ENCODE measurements at places on chromosomes 7 and 10.

GRCh38 chr7:140478246-140479061 is 851 bp downstream of the MKRN1 start:
- H3K36me3 ChIP-seq = peaks cover 5% of the 10 kb centered on the region
- peaks cover 17% of the 10 kb centered on the region for H3K4me1 ChIP-seq
- no peaks in the 10 kb centered on the region for H3K27me3 ChIP-seq
- DNase-seq = peak; percentile 70

DNA sequence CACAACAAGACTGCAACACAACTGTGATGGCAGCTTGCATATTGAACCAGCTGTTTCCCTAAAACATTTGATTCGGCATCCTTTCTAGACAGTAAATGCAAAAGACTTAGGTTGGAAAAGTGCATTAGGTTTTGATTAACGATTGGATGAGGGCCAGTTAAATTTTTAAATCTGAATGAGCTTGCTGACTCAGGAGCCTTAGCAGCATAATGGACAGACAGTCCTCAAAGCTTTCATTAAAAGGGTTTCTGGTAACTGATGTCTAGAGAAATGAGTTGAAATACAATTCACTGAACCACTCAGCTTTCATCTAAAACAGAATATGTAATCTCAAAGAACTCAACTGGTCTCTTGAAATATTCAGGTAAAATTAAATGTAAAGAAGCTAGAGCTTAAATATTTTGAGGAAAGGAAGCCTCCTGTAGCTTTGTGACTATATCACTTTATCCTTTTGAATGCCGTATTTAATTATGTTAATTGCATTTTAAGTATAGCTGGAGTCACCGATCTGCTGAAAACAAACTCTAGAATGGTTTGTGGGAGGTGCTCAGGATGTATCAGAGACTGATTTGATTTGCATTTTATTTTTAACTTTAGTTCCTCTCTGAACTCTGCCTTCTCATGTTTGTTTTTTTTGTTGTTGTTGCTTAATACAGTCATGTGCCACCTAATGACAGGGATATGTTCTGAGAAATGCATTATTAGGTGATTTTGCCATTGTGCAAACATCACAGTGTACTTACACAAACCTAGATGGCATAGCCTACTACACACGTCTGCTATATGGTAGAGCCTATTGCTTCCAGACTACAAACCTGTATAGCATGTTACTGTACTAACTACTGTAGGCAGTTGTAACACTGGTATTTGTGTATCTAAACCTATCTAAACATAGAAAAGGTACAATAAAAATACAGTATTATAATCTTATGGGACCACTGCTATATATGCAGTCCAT is 29.2 kb upstream of the ATRNL1 start:
- no peak overlapping the region for H3K27ac ChIP-seq
- no peaks in the 10 kb centered on the region for H3K36me3 ChIP-seq
- H3K4me1 ChIP-seq = no peaks in the 10 kb centered on the region
- no peak overlapping the region for H3K4me3 ChIP-seq
- H3K27me3 ChIP-seq = peaks cover 10% of the 10 kb centered on the region
- DNase-seq = no peak

DNA sequence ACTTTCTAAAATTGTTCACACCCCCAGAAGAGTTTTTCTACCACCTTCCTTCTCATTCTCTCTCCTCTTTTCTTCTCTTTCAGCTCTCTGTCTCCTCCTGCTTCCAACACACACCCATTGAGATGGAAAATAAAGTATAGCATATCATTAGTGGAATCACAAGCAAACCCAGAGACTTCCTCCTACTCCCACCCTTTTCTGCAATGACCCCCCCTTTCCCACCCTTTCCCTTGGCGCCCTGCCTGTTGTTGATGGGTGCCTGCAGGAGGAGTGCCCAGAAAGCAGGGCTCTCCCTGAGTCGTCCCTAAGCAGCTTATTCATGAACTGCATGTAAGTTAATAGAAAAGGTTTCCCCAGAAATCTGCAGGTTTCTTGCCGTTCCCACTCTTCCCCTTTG is 300.0 kb downstream of the PLXNA4 start:
- DNase-seq = no peak
- H3K36me3 ChIP-seq = no peaks in the 10 kb centered on the region
- no peaks in the 10 kb centered on the region for H3K4me1 ChIP-seq

DNA sequence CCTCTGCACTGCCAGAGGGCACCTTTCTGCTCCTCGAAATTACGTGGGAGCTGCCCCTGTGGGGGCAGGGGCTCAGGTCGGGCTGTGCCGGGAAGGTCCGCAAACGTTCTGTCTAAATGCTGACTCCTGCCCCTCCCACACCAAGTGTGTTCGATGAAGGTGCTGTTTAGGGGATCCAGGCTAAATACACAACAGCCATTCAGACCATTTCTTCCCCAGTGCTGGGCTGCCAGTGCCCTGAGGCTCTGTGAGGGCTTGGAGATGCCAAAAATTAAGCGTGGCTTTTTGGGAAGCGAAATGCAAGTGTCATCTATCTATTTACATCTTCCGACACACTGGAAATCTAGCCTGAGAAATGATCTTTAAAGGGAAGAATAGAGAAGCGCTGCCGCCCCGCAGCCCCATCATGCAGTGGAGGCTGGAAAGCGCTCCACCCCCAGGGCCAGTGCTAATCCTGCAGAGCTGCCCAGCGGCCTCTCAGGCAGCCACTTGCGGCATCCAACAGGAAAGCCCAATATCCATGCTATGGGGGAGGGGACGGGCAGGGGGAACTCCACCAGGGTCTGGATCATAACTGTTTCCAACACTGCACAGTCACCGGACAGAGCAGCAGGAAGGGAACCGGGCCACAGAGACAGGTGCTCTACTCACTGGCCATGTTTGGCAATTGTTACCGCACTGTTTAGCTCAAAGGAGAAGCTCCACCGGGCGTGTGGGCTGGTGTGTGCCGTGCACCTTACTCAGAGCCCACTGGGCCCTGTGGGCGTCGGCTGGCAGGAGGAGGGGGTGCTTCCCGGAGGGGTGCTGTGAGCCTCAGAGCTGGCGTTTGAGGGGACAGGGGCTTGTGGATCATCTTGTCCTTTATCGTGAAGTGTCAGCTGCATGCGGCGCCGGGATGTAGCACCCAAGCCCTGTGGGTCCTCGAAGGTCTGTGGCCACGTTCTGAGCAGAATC is 205.5 kb downstream of the DNAJB6 start:
- no peak for DNase-seq
- no peak overlapping the region for H3K4me3 ChIP-seq
- H3K27ac ChIP-seq = no peak overlapping the region

DNA sequence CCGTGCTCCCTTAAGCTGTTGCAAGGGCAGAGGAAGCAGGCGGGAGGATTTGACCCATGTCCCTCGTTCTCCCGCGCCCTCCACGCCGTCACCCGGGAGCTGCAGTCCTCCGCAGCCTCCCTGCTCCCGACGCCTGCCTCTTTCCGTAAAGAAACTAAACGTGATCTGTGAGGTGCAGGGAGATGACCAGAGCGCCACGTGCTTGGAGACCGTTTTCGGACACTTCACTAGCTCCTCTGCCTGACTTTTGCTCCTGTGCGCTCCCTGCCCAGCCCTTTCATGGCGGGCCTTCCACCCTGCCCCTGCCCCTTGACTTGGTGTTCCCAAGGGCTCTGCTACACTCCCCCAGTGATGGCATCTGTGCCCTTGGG is 171.2 kb downstream of the LSM5 start:
- H3K27me3 ChIP-seq = peaks cover 32% of the 10 kb centered on the region
- DNase-seq = no peak
- no peaks in the 10 kb centered on the region for H3K4me1 ChIP-seq

DNA sequence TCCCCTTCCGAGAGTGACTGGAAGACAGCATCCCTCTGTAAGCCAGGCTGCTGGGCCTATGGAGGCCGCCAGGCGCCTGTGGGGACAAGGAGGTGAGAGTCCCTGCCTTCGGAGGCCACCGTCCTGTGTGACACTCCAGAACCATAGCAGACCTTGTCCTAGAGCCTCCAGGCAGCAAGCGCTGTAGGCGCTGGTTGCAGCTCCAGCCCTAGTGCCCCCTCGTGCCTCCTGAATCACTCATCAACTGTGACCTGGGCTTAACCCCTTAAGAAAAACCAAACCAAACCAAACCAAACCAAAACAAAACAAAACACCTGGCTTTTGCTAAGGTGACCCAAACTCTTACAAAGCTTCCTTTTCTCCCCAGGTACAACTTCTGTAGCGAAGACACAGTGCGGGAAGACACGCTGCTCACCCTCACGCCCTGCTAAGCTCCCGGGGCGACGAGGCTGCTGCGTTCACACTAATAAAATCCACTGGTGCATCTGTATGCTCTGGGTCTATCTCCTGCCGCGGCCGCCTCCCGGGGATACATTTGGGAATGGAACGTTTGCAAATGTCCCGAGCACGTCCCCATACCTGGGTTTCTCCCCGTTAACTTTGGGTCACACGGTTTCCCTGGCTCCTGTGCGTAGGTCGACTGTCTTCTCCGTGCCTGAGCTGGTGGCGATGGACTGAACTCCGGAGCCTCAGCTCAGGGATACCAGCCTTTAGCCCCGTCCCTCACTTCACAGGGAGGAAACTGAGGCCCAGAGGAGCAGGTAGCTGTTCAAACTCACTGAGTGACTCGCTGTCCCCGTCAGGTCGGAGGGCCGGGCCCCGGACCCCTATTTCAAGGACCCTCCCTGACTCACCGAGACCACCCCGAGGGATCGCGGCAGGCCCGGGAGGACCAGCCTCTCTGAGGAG is 11.8 kb upstream of the PNLIPRP2 start:
- no peak overlapping the region for H3K4me3 ChIP-seq
- H3K27ac ChIP-seq = no peak overlapping the region
- DNase-seq = no peak
- H3K36me3 ChIP-seq = no peaks in the 10 kb centered on the region
- H3K27me3 ChIP-seq = peaks cover 10% of the 10 kb centered on the region

GRCh38 chr7:32069116-32069650 is 1.0 kb downstream of the PDE1C start:
- H3K4me3 ChIP-seq = no peak overlapping the region
- H3K36me3 ChIP-seq = no peaks in the 10 kb centered on the region
- H3K4me1 ChIP-seq = no peaks in the 10 kb centered on the region

DNA sequence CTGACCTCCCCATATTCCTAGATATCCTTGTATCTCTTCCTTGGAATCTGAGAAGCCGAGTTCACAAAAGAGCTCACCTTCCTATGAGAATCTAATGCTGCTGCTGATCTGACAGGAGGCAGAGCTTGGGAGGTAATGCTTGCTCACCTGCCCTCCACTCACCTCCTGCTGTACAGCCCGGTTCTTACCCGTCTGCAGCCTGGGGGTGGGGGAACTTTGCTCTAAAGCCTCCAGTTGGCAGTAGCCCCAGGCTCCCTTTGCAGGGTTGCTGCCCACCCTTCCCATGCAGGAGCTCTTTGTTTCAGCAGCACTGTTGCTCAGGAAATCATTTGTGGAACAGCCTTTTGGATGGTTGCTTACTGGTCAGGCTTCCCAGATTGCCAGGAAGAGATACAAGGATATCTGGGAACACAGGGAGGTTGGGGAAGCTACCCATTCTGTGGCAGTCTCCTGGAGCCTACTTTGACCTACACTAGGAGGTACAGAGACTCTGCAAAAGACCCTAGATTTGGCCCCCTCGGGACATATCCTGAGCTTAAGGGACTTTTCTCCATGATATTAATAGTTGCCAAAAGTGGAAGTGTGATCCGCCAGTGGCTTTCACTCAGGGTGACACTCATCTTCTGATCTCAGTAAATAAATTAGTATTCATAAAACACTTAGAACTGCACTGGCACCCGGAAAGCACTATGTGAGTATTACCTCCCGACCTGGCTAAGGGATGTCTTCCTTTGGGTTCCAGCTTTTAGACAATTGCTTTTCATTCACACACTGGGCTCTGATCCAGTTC is 363.7 kb upstream of the PODXL start:
- H3K27ac ChIP-seq = no peak overlapping the region
- H3K4me1 ChIP-seq = no peaks in the 10 kb centered on the region
- no peak for DNase-seq
- H3K36me3 ChIP-seq = no peaks in the 10 kb centered on the region

GRCh38 chr10:53548664-53549063 is 776.1 kb upstream of the MBL2 start:
- no peaks in the 10 kb centered on the region for H3K27me3 ChIP-seq
- H3K4me1 ChIP-seq = no peaks in the 10 kb centered on the region
- no peak for DNase-seq
- no peak overlapping the region for H3K27ac ChIP-seq
- H3K36me3 ChIP-seq = no peaks in the 10 kb centered on the region

DNA sequence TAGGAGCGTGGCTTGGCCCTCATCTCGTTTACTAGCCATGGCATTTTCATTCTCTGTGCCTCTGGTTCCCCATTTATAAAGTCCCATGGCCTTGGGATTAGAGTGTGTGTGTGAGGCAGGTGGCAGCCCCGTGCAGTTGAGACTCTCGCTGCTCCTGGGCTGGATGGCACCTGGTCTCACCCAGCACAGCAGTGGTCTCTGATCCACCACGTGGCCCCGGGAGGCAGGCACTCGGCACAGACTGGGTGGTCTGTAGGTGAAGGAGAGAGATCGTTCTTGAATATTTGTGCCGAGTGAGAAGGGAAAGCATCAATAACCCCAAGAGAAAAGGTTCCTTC is 50.4 kb downstream of the CALML3 start:
- no peaks in the 10 kb centered on the region for H3K4me1 ChIP-seq
- H3K4me3 ChIP-seq = no peak overlapping the region
- no peak for DNase-seq
- H3K36me3 ChIP-seq = no peaks in the 10 kb centered on the region
- H3K27ac ChIP-seq = no peak overlapping the region
- peaks cover 2% of the 10 kb centered on the region for H3K27me3 ChIP-seq

- DNase-seq = peak; percentile 72
- peak overlapping the region; percentile 88 for H3K4me3 ChIP-seq
- H3K4me1 ChIP-seq = peaks cover 35% of the 10 kb centered on the region
- peaks cover 12% of the 10 kb centered on the region for H3K36me3 ChIP-seq
- peak overlapping the region; percentile 75 for H3K27ac ChIP-seq
- H3K27me3 ChIP-seq = no peaks in the 10 kb centered on the region
Measured at GRCh38 chr7:134458341-134458805, 527 bp downstream of the AKR1B1 start.

DNA sequence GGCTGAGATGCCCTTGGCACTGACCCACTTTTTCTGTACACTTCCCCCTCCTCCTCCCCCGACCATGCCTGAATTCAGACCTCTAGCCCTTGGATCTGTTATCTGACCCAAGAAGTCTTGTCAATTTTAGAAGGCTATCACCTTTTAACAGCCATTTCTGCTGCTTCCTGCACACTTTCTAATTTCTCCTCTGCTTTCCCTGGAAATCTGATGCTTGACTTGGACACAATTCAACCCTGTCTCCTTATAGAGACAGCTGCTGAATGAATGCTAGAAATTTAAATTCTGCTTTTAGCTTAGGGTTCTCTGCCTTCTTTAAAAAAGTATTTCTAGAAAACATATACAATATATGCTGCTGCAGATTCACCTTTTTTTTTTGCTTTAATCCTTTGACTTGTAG is 417.9 kb upstream of the KLF6 start:
- H3K4me1 ChIP-seq = peaks cover 2% of the 10 kb centered on the region
- H3K36me3 ChIP-seq = no peaks in the 10 kb centered on the region

- no peaks in the 10 kb centered on the region for H3K4me1 ChIP-seq
- H3K36me3 ChIP-seq = no peaks in the 10 kb centered on the region
- H3K27ac ChIP-seq = no peak overlapping the region
- no peak overlapping the region for H3K4me3 ChIP-seq
- DNase-seq = no peak
- no peaks in the 10 kb centered on the region for H3K27me3 ChIP-seq
Measured at GRCh38 chr7:33757050-33757449, 148.3 kb upstream of the BMPER start.

Measured in activated naive CD8-positive, alpha-beta T cell treated with anti-CD3 and anti-CD28 coated beads, Interleukin-2, amount 10 ng/mL, durations not matched to agents 7 days and 5 days (primary cell).